ENCODE measurements at places on chromosomes 2 and 18.

DNA sequence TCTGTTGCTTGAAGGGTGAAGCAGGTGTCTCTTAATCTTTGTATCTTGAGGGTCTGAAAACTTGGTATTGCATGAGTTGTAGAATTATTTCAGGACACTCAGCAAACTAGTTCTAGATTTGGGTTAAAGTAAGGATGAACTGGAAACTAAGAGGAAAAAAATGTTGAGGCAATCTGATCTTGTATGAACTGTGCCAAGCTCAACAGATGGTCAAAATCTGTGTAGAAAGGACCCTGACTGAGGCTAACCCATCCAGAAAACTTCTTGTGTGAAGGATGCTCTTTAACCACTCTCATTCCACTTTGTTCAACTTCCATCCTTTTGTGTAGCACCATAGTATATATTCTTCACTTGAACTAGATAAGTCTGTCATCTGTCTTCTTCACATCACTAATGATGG is 861.7 kb downstream of the SLC4A3 start:
- DNase-seq, result no peak

- DNase-seq, result no peak
Observed at GRCh38 chr2:225693259-225693658, 293.7 kb downstream of the NYAP2 start.

- no peak for DNase-seq
Observed at GRCh38 chr2:217851191-217852020, 151.4 kb downstream of the TNS1 start.

DNA sequence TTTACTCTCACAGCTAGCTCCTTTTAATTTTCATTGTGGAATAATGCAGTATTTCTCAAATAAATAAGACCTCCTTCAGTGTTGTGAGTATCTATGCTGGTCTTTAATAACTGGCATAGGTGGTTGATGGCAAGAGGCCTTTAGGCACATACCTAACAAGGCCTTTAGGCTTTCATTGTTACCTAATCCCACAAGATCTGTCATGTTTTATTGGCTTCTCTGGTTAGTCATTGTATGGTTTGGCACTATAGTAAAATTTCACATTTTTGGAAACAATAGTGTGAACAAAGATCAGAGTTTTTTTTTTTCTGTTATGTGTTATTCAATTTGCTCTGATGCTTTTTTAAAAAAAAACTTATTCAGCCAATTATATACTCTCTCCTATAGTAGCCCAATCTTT is 89.8 kb upstream of the NEUROD1 start:
- DNase-seq, result no peak

- no peak for DNase-seq
Observed at GRCh38 chr2:44821500-44821899, 120.0 kb upstream of the SIX3 start.

DNA sequence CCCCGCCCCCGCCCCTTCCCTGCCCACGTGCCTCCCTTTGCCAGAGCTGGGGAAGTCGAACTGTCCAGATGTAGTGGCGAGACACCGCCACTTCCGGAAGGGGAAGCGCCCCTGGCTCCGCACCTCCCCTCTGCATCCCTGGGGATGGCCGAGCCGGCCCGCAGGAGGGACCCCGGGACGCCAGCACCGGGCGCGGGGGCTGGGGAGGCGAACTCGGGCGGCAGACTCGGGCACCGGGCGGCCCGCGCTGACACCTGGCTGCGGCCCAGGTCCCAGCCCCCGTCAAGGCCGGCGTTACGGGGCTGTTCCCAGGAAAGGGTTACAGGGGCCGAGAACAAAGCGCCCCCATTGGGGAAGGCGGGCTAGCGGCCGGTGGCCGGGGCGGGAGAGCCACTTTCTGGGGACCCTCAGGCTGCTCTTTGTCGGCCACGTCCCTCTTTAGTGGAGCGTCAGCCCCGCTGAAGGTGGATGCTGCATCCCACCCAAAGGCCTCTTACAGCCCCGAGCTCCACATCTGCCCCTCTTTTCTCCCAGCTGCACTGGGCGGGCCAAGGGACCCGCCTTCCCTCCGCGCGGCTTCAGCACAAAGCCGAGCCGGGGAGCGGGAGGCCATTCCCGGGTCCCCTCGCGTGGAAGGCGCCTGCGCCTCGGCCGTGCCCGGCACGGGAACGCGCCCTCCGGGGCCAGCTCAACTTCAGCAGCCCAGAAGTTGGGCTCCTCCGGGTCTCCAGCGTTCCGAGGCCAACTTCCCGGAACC is 1.3 kb downstream of the SDC1 start:
- DNase-seq, result no peak

DNA sequence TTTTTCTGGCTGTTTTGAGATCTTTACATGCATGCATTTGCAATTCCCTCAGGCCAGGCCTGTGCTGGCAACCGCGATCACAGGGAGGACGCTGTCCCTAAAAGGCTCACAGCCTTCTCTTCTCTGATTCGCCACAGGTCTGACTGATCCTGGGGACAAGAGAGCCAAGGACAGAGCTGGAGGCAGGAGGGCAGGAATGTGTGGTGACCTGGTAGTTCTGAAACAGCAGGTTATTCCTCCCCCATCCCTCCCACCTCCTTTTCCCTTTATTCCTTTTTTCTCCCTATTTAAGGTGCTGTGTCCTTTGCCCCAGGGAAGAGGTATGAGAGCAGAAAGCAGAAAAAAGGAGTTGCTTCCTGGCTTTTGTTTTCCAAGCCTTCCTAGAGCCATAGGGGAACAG is 21.9 kb downstream of the TMEM177 start:
- no peak for DNase-seq

GRCh38 chr18:40208958-40209357 is 1746.1 kb upstream of the PIK3C3 start:
- no peak for DNase-seq

DNA sequence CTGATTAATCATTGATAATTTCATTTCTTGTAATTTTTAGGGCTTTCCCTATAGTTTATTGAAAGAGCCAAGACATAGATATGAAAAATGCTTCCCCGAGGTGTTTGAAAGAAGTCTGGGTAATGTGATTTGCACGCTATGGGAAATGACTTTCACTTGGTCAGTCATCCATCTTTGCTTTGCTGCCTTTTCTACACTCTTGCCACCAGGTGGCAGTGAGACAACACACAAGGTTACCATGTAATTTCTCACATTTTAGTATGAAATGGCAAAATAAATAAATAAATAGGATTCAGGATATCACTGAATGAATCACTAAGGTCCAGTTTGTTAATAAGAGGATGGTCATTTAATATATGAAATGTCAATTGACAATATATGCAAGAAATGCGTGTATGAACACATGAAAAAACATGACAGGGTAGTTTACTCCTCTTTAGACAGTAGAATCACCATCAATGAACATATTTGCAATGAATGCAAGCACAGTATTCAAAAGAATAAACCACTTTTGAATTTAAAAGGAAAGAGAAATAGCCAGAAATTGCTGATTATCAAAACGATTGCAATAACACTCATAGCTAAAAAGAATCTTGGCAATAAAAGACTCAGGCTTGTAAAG is 52.2 kb upstream of the KCNH7 start:
- no peak for DNase-seq

DNA sequence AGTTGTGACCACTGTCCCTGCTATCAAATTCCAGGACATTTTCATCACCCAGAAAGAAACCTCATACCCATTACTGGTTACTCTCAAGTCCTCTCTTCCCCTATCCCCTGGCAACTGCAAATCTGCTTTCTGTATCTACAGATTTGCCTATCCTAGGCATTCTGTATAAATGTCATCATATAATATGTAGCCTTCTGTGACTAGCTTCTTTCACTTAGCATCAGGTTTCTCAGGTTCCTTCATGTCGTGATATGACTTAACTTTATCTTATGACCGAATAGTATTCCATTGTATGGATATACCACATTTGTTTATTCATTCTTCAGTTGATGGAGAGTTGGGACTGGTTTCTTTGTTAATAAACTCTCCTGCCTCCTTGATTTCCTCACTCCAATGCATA is 60.5 kb downstream of the PMAIP1 start:
- no peak for DNase-seq

DNA sequence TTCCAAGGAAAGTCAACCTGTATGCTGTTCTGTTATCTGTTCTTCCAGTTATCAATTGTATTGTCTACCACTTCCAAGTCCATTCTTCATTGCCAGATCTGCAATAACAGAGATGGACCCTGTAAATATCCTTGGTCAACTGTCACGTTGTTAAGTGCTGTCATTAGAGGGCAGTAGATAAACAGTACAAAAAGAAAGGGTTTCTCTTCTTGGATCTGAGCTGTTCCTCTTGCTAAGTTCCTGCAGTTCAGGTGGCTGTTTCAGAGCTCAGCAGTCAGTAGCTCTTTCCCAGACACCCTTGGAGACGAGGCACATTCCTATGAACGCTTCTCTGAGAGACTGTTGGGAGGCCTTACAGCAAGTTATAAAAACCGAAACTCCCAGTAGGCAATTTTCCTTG is 957.1 kb upstream of the CHAC2 start:
- DNase-seq, result no peak

DNA sequence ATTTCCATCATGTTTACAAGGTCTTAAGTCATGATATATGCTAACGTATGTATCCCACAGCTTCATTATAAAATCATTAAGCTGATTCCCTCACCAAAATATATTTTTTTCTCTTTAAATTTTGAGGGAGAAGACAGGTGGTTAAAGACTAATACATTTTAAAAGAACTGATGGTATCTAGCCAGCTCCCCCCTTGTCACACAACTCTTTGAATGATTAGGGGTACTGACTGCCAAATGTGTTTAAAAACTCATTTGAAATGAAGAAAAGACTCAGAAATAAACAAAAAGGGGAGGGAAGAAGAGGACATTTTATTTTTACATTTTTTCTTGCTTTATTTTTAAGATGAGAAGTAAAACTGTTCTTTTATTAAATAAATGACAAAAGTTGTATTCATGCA is 805.3 kb downstream of the SATB2 start:
- DNase-seq, result no peak

DNA sequence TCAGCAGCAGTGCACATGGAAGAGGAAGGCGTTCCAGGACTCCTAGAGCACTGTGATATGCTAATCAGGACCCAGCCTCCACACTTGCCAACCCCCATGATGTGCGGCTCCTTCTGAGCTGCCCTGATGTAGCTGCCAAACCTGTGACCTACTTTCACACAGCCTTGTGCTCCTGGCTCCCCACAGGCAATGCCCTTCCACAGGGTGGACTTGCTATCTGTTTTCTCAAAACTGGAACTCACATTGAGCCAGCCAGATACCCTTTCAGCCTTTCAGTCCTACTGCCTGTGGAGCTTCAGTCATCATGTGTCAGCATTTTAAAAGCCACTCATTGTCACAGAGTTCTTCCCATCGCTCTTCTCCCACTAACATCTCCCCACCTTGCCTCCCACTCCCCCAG is 181.6 kb downstream of the AFF3 start:
- DNase-seq, result no peak

GRCh38 chr2:23673830-23674679 is 252.9 kb downstream of the ATAD2B start:
- DNase-seq, result no peak

GRCh38 chr2:27832396-27832795 is 57.8 kb downstream of the RBKS start:
- DNase-seq, result no peak

GRCh38 chr2:219664944-219665343 is 37.5 kb downstream of the SLC4A3 start:
- no peak for DNase-seq

GRCh38 chr2:227164763-227165291 is 403 bp downstream of the COL4A3 start:
- no peak for DNase-seq

DNA sequence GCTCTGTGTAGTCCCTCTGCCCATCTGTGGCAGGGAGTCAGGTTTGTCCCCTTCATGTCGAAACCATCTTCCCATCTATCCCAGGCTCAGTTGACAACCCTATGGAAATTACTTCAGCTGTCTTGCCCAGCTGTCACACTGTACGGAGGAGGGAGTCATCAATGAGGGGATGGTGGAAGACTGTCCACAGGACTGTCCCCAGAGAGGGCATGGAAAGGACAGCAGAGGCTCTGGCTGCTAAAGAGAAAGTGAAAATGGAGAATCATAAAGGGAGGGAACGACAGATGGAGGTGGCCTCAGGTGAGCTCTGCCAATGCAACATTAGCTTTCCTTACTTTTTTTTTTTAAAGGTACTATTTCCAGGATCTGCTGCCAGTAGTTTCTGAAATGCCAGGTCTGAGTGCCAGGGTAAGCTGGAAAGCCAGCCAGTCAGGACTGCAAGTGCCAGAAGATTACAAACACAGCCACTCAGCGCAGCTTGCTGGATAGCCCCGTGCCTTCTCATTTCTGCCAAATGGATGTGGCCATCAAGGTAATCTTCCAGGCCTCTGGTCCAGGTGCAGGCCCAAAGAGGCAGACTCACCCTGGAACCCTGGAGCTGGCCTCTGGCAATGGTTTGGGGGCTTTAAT is 192.8 kb downstream of the AGPS start:
- DNase-seq, result no peak

- no peak for DNase-seq
Observed at GRCh38 chr2:213167271-213167930, 16.0 kb upstream of the IKZF2 start.

All from activated T-helper 1 cell treated with anti-CD3 and anti-CD28 coated beads, Interleukin-2, amount 50 U/mL, for 16 hours (primary cell).